ENCODE measurements at places on chromosomes 5 and 9.

DNA sequence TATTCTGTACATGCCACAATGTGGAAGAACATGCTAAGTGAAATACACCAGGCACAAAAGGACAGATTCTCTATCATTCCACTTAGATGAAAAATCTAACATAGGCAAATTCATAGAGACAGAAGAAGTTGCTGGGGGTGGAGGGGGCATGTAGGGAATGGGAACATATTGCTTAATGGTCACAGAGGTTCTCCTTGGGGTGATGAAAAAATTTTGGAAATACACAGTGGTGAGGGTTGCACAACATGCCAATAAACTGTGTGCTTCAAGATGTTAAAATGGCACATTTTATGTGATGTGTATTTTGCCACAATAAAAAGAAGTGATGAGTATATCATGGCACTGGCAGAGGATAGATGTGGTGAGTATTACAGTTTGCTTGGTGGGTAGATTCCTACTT, 111.9 kb downstream of the SUSD1 start:
- DNase-seq: peak; percentile 73

GRCh38 chr5:154384480-154385235, 61.1 kb upstream of the SAP30L start:
- no peak for DNase-seq

- DNase-seq: no peak
Measured at GRCh38 chr9:101846161-101846560, 107.7 kb upstream of the GRIN3A start.

DNA sequence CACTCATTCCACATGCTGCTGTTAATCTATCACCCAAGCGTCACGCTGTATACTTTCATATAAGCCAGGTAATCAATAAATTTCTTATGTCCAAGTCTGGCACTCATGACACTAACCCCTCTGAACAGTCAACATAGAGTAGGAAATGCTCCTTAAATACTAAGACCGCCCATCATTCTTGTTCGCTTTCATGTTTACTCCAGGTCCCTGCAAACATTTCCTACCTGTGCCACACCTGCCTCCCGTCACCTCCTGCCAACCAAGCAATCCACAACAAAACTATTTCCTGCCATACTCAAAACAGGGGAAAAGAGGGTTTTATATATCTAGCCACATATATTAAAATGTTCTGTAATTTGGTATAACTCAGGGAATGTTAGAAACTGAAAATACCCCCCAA, 39.0 kb downstream of the ZFR start:
- DNase-seq: no peak

GRCh38 chr5:60261732-60262131, 368.2 kb upstream of the PDE4D start:
- DNase-seq: no peak

GRCh38 chr5:116646611-116647289, 72.1 kb upstream of the SEMA6A start:
- DNase-seq: no peak

DNA sequence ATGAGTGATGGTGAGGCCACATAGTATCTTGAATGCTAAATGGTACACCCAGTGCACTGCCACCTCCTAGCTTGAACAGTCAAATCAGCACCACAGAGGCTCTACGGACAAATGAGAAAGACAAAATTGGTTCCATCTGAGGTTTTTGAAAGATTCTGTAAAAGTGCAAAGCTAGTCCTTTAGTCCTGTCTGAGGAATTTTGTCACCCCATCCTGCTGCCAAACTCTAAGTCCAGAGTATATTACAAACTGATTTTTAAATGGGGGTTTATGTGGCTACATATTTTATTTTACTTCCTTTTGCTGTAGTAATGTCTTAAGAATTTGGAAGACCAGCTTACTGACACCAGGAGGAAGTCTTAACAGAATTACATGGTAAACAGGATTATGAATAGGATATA, 7.7 kb downstream of the FREM1 start:
- no peak for DNase-seq

DNA sequence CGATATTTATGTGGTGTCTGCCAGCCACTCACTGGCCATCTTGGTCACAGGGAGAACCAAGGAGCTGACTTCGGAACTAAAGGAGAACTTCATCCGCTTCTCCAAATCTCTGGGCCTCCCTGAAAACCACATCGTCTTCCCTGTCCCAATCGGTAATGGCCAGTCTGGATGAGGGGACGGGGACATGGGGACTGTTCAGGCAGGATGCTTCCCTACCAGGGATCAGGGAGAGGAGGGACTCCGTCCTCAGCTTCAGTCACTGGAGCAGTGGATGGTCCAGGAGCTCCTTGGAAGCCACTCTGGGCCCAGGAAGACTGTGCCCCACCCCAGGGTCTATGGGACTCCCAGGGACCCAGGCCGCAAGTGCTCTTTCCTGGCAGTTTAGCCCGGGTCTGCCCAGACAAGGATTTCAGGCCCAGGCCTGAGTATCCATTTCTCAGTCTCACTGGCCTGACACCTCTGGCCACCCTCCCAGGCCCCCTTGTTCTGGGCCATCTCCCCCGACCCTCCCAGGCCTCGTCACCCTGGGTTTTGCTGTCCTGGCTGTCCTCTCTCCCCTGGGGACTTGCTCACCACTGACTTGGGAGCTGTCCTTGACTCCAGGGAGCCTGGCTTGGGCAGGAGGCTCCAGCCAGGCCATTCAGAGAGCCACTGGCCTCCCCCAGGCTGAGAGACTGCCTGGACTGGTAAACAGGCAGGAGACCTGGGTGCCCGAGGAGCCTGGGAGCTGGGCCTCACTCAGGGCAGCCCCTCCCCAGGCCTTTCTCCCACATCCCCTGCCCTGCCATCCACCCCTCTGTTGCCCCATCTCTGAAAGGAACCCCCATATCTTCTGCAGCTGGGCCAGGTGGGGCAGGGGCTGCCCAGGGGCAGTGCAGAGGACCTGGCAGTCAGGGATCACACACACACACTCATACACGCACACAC, 3.1 kb downstream of the LCN2 start:
- DNase-seq: no peak

GRCh38 chr9:113508111-113508749, 44.7 kb downstream of the RGS3 start:
- DNase-seq: no peak

All from suppressor macrophage treated with lipopolysaccharide for 1 hour (primary cell).